Stimulated activated CD8-positive, alpha-beta memory T cell treated with anti-CD3 and anti-CD28 coated beads, Interleukin-2, amount 100 ng/mL, for 1 hour (primary cell): ENCODE measurements at places on chromosomes 7 and 10.

DNA sequence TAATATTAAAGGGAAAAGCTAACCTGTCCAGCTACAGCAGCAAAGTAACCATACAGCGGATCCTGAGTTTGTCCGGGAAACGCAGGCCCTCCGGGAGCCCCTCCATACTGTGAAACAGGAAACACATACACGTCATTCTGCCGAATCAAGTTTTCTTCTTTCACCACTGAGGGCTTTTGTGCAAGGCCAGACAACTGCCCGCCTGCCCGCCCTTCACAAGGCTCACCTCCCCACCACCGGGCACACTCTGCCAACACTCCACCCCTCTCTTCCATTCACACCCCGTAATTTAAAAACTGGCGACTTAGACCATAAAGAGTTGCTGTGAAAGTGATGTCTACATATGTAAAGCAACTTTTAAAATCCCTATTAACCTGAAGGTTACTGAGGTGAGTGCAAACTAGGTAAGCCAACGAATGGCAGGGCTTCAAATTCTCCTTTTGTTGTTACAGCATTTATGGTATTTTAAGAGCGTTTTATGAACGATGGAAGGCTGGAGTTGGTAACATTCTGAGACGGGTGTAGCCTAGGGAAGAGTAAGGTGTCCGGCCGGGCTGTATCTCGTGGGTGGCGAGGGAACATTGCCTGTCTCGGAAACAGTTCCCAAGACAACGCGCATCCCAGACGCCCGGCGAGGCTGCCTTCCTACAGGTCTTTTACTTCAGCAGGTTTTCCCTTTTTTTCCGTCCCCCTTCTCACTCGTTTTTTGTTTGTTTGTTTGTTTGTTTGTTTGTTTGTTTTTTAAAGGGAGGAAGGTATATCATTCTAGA lies 817 bp downstream of the SRI start:
- DNase-seq: no peak

DNA sequence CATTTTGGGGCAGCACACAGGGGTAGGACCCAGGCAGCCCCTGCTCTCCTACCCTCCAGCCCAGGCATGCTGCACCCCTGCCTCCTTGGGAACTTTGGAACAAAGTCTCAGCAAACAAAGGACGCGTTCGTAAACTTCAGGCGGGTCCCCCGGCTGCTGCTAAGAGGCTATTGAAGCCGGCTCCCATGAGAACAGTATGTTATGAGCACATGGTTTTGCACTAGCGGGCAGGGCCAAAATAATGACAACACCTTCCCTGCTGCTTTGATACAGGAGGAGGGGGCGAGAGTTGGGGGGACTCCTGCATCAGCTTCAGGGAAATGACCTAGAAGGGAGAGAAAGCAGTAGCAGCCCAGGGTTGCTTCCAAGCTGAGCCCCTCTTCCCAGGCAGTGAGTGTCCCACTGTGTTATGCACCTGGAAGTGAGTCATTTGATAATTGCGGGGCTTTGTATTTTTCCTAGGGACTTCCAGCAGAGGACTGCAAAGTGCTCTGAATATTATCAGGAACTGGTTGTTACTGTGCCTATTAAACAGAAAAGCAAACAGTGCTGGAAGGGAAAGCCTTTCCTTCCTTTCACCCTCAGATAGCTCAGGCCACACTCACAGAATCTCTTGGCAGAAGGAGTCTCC lies 6.9 kb downstream of the ITPRIP start:
- DNase-seq: no peak

DNA sequence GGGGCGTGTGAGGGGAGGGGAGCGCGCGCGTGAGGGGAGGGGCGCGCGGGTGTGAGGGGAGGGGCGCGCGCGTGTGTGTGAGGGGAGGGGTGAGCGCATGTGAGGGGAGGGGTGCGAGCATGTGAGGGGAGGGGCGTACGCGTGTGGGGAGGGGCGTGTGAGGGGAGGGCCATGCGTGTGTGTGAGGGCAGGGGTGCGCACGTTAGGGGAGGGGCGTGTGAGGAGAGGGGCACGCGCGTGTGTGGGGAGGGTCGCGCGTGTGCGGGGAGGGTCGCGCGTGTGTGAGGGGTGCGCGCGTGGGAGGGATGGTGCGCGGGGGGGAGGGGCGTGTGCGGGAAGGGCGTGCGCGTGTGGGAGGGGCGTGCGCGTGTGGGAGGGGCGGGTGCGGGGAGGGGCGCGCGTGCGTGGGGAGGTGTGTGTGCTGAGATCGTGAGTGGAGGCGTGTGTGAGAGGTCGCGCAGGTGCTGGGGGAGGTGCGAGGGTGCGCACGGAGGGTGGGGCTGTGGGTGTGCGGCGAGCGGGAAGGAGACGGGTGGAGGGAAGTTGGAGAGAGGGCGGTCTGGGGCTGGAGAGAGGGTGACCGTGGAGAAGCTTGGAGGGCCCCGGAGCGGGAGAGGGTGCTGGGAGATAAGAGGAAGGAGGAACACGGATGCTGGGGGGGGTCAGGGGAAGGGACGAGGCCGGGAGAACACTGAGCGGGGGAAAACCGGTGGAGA lies 19.7 kb downstream of the MXI1 start:
- no peak for DNase-seq

DNA sequence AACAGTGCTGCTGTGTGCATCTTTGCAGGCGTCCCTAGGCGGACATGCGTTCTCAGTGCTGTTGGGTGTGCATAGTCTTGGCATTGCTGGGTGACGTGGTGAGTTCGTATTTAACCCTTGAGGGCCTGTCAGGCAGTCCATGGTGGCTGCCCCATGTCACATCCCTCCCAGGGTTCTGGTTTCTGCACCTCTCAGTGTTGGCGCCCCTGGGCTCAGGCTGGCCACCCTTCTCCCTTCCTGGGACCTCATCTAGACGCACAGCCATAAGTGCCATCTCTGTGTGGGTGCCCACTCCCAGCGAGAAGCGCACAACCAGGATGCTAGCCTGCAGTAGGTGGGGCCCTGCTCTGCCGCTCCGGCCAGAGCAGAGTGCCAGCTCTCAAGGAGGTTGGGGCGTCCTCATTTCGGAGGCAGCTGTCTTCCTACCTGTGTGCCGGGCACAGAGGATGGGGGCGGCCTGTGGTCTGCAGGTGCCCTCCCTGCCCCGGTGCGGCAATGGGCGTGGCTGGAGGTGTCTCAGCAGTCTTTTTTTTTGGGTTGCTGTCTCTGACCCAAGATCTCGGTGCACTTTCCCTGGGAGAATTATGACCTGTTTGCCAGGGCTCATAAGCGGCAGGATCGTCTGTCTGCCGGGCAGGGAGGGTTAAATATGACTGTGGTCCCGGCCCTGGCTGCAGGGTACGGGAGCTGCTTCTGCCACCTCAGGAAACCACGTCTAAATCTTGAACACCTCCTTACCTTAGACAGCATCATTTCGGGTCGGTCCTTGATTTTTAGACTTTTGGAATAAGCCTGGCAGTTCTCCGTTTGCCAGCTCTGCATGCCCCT lies 6.5 kb downstream of the INPP5A start:
- DNase-seq: no peak

GRCh38 chr7:89813081-89813480 lies 341.2 kb upstream of the STEAP1 start:
- no peak for DNase-seq

GRCh38 chr7:100484673-100485045 lies 932 bp downstream of the NYAP1 start:
- no peak for DNase-seq

GRCh38 chr10:86692023-86692514 lies 23.8 kb downstream of the LDB3 start:
- no peak for DNase-seq

DNA sequence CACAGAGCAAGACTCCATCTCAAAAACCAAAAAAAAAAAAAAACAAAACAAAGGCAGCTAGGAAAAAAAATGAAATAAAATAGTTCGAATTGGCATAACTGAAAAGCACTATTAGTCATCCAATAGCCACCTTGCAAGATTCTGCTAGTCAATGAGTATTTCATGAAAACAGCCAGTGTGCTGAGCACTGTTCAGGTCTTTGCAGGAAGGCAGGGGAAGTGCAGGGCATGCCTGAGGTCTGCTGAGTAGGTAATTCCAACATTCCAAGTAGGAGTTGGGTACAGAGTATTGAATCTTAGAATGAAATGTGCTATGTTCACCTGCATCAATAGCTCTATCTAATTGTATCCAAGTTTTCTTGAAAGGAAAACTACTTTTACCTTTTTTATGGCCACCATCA lies 22.9 kb downstream of the ABRAXAS2 start:
- DNase-seq: no peak

DNA sequence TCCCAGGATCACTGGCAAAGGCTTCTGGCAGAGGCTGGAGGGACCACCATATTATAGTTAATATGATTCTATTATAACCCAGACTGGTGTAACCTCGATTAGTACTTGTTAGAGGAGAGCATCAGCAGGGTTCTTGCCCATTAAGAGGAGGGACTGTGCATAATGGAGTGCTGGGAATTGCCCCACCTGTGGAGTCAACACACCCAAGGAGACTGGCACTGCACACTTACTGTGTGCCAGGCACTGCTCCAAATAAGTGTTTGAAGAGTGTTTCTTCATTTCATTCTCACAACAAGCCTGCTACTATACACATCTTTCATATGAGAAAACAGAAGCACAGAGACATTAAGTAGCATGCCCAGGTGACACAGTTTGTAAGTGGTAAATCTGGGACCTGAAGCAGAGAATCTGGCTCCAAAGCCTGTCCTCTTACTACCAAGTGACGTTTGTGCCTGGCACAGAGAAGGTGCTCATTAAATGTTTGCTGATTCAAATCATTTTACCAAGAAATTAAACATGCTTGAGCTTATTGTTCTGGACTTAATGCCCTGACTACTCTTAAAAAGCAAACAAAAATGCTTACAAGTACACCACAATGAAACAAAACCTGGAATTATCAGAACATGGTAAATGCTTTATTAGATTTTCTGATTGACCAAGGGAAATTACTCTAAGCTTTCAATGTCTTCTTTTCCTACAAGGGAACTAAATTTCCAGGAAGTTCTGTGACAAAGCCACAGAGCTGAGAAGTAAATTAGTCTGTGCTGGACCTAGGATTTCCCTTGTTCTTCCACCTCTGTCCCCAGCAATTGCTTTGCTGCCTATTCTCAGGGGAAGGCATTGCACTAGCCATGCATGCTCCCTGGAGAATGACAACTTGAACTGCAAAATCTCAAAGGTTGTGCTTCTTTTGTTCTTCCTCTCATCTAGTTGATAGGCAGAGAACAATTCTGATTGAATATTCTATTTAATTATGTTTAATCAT lies 809 bp downstream of the SLC13A1 start:
- no peak for DNase-seq
